ENCODE measurements at places on chromosomes 5 and 9. TPM values are rescaled to one million over a fixed set of nuclear protein-coding genes. Genes with fewer than 3 reads are reported as not detected.

Gene ZMAT2
- polyA plus RNA-seq: 112 TPM

Gene NFIB
- 16.2 TPM for polyA plus RNA-seq

Gene FGF18
- 0.22 TPM for polyA plus RNA-seq

Gene KCNN2
- polyA plus RNA-seq: 3.7 TPM

- no peak for DNase-seq
Measured at GRCh38 chr5:68252673-68253623, 37.4 kb downstream of the PIK3R1 start.

DNA sequence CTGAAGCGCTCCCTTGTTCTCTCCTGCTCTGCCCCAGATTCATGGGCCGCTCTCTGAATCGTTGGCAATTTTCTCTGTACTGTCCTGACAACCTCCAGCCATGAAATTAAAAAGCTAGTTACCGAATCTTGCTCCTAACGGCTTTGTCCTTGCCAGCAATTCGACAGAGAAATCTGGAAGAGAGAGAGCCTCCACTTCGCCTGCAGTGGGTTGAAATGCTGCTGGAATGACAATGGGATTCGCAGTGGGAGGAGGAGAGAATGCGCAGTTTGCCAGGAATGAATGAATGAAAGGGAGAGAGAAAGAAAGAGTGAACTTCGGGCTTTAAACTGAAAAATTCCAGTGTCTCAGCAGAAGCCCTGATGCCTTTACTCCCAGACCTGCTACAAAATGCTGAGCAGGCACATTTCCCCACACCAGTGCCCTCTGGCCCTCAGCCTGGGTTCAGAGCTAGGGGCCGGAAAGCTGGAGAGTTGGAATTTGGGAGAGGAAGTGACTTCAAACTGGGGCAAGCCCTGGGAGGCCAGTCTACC, 11.5 kb upstream of the BOD1 start:
- no peak for DNase-seq

DNA sequence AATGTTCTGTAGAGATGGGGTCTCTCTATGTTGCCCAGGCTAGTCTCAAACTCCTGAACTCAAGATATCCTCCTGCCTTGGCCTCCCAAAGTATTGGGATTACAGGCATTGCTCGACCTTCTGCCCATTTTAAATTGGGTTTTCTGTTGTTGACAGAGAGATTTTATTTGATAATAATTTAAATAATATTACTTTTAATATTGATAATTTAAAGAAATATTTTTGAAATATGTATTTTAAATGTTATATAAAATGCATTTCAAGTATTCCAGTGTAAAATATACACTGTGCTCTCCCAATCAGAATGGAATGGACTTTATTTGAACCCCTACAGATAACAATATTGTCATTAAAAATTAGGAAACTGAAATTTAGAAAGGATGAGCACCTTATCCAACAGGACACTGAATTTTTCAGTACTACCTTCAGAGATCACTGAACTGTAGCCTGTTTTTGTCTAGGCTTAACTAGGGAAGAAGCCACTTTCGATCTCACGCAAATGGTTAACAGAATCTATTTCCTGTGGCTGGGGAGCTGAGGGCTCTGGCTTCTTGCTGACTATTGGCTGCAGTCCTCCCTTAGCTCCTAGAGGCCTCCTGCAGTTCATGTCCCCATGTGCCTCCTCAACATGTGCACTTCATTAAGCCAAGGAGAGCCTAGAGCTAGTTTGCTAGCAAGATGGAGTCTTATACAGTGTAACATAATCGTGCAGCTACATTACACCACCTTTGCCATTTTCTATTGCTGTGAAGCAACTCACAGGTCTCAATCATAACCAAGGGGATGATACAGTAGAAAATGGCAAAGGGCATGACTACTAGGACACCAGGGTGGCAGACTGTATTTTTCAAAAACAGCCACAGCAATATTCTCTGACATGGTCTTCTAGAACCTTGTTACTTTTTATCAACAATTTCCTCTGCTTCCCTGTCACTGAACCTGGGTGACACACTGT, 150.0 kb downstream of the CDC42SE2 start:
- no peak for DNase-seq
